K562 (cell line): ENCODE measurements at places on chromosomes 16 and 17.

DNA sequence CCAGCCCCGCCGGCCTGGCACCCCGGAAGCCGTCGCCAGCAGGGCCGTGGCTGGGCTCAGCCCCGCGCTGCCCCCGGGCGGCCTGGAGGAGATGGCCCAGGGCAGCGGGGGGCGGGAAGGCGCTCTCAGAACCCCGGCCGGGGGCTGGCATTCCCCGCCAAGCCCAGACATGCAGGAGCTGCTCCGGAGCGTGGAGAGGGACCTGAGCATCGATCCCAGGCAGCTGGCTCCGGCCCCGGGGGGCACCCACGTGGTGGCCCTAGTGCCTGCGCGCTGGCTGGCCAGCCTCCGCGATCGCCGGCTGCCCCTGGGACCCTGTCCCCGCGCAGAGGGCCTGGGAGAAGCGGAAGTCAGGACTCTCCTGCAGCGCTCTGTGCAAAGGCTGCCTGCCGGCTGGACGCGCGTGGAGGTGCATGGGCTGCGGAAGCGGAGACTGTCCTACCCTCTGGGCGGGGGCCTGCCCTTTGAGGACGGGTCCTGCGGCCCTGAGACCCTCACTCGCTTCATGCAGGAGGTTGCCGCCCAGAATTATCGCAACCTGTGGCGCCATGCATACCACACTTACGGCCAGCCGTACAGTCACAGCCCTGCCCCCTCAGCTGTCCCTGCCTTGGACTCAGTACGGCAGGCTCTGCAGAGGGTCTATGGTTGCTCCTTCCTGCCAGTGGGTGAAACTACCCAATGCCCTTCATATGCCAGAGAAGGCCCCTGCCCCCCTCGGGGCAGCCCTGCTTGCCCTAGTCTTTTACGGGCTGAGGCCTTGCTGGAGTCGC is 551 bp downstream of the WDR81 start:
- DNase-seq, result no peak
- peak overlapping the region; percentile 67 for H3K4me3 ChIP-seq
- peaks cover 19% of the 10 kb centered on the region for H3K4me1 ChIP-seq
- H3K27ac ChIP-seq, result peak overlapping the region; percentile 69; the same call in 2 of the 3 replicates
- H3K36me3 ChIP-seq, result peaks cover 7% of the 10 kb centered on the region; the same call in 1 of the 3 replicates

- H3K4me3 ChIP-seq, result no peak within 1 kb of the TSS
- DNase-seq, result no peak
- no peak within 1 kb of the TSS for H3K27ac ChIP-seq
- no peaks in the 10 kb centered on the region for H3K27me3 ChIP-seq
These were observed at the start of gene CA10 for GRCh38 chr17:52158450-52159042. Gene CA10 (minus strand): TSS chr17:52158714.

DNA sequence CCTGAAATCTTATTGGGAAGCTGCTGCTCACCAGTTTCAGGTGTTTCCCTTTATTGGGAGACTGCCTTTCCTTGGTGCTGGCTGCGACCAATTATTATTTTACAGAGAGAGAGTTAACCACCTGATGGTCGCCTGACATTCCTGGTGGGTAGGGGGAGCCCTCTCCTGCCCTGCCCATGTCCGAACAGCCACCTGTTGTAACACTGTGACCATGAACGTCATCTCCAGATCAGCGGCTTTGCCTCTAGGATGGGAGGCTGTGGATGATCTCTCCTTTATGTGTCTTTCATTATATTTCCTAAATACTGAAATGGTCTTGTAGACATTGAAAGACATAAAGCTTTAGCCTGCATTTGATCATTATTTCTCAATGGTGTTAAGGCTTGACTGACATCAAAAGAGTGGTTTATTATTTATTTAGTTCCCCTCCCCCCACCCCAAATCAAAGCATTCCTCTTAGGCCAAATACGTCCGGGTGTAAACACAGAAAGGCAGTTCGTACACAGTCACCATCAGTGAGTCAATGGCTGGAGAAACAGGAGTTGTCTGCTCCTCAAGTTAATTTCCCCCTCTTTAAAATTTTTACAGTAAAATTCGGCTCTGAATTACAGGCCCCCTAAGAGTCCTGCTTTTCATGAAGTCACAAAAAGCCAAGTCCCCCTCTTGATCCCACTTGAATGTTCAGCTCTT is 57.8 kb upstream of the CACNG5 start:
- no peak for DNase-seq
- H3K4me1 ChIP-seq, result no peaks in the 10 kb centered on the region
- no peak overlapping the region for H3K4me3 ChIP-seq
- no peak overlapping the region for H3K27ac ChIP-seq

DNA sequence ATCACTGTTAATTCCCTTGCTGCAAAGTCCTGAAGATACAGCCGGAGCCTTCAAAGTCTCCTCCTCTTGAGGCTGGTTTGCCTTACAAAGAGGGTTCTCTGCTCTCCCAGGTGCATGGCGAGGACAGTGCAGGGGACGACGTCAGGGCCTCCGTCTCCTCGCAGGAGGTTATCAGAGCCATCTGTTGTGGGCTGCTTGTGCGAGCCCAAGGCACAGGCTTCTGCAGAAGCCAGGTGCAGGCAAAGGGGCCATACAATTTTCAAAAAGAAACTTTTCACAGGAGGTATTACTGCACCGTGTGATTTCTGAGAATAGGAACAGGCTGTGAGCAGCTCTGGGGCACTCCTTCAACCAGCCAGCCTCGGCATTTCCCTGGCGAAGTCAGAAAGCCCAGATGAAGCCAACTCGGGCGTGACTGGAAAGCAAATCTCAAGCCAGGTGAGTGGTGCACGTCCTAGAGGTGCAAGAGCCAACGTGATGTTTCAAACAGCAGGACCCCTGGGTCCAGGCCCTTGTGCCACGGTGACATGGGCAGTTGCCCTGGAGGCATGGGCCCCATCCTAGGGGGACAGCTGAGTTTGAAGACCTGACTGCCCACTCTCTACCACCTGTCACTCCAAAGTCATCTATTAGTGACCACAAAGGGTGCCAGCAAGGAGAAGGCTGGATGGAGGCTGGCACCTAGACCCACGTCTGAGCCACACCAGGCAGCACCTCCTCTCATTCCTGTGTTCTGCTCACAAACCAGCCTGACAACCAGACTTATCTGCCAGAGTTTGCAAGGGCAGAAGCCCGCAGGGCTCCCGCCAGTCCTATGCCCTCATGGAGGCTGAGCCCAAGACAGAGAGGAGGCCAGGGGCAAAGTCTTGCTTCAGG is 68.6 kb downstream of the SMPD3 start:
- no peak overlapping the region for H3K4me3 ChIP-seq
- no peak overlapping the region for H3K27ac ChIP-seq
- H3K36me3 ChIP-seq, result no peaks in the 10 kb centered on the region
- peaks cover 12% of the 10 kb centered on the region for H3K27me3 ChIP-seq

- peaks cover 48% of the 10 kb centered on the region for H3K4me1 ChIP-seq
- no peak for DNase-seq
- no peaks in the 10 kb centered on the region for H3K27me3 ChIP-seq
- H3K36me3 ChIP-seq, result peaks cover 29% of the 10 kb centered on the region; the same call in 2 of the 3 replicates
- no peak overlapping the region for H3K27ac ChIP-seq
These were observed 4.5 kb downstream of the PCGF2 start for GRCh38 chr17:38743556-38744171.

GRCh38 chr16:1960665-1961630 is 1.6 kb downstream of the NDUFB10 start:
- peaks cover 49% of the 10 kb centered on the region for H3K4me1 ChIP-seq
- peaks cover 38% of the 10 kb centered on the region for H3K36me3 ChIP-seq

GRCh38 chr16:23966597-23967394 is 131.0 kb downstream of the PRKCB start:
- no peak for DNase-seq
- peak overlapping the region; percentile 34; the same call in 1 of the 3 replicates for H3K27ac ChIP-seq
- H3K4me1 ChIP-seq, result peaks cover 19% of the 10 kb centered on the region
- no peaks in the 10 kb centered on the region for H3K27me3 ChIP-seq
